ENCODE measurements at places on chromosomes 7 and 10.

DNA sequence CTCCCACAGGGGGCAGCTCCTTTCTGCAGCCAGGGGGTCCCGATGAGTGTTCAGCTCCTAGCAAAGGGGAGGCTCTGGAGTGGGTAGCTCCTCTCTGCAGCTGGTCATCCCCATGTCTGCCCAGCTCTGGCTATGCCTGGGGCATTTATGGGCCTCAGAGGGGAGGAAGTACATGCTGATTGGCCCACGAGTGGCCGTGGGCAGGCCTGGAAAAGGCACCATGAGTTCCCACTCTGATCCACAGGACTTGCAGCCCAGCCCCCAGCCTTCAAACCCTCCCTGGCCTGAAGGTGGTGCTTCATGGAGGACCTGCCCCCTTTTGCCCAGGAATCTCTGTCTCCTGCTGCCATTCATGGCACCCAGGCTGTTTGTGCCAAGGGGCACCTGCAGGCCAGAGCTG lies 268.8 kb downstream of the DNAJB6 start:
- no peaks in the 10 kb centered on the region for H3K36me3 ChIP-seq
- no peak for DNase-seq
- no peaks in the 10 kb centered on the region for H3K4me1 ChIP-seq

GRCh38 chr7:45644237-45644636 lies 70.1 kb downstream of the ADCY1 start:
- H3K27ac ChIP-seq: no peak overlapping the region
- H3K36me3 ChIP-seq: no peaks in the 10 kb centered on the region
- H3K4me1 ChIP-seq: no peaks in the 10 kb centered on the region
- no peak overlapping the region for H3K4me3 ChIP-seq
- DNase-seq: no peak
- peaks cover 6% of the 10 kb centered on the region for H3K27me3 ChIP-seq

- DNase-seq: no peak
- peaks cover 16% of the 10 kb centered on the region for H3K27me3 ChIP-seq
- no peak overlapping the region for H3K27ac ChIP-seq
- H3K4me3 ChIP-seq: no peak overlapping the region
- H3K36me3 ChIP-seq: no peaks in the 10 kb centered on the region
Observed at GRCh38 chr10:80581469-80581835, 43.8 kb downstream of the SH2D4B start.

DNA sequence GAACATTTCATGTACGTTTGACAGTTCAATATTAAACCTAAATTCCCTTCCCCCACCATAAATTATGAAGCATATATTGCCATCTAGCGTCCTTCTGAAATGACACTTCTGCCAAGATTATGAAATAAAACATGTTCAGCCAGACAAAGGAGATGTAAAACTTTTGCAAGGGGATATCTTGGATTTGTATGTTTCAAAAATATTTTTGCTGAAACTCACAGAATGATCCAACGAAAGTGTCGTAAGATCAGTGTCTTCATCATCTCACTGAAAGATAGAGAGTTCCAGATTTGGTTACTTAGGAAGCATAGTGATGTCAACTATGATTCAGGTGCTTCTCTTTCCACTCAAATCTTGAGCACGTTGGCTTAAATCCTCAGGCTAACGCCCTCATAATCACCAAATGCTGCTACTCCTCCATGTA lies 904.3 kb downstream of the XPNPEP1 start:
- H3K36me3 ChIP-seq: no peaks in the 10 kb centered on the region
- no peaks in the 10 kb centered on the region for H3K4me1 ChIP-seq
- H3K27ac ChIP-seq: no peak overlapping the region
- DNase-seq: no peak

DNA sequence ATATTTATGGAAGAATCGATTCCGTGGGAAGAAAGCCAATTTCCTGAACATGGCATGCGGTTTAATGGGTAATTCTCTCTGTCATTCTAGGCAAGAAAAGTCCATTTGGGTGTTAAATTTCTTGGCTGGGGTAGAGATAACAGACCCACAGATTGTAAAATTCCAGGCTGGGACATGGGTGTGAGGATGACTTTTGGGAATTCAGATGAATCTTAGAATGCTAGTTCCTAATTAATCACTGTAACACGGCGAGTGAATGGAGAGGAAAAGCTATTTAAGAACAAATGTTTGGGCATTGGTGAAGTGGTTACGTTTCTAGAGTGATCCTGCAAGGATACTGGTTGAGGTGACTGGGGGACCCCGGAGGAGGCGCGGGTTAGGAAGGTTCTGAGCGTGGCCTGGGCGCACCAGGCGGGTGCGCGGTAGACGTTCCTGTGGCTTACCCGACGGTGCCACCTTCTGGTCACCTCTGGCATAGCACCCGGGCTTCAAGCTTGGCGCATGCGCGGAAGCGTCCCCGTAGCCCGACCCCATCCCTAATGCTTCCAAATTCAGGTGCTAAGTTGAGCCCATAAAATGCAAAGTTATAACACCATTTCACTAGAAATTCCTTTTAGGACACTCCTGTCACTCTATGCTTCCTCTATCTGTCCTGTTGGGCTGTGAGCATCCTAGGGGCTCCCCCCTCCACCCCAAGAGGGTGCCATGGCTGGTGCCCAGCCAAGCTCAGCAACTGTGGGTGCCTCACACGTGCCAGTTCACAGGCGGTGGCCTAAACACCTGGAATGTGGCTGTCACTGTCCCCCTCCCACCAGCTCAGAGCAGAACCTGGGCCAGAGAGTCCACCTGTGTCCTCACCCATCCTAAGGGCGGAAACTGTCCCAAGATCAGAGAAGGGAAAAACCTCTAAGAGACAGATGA lies 104.4 kb downstream of the PTPRE start:
- H3K4me3 ChIP-seq: no peak overlapping the region
- H3K27me3 ChIP-seq: no peaks in the 10 kb centered on the region
- no peaks in the 10 kb centered on the region for H3K36me3 ChIP-seq
- H3K27ac ChIP-seq: no peak overlapping the region
- peak; percentile 88 for DNase-seq
- H3K4me1 ChIP-seq: peaks cover 8% of the 10 kb centered on the region

DNA sequence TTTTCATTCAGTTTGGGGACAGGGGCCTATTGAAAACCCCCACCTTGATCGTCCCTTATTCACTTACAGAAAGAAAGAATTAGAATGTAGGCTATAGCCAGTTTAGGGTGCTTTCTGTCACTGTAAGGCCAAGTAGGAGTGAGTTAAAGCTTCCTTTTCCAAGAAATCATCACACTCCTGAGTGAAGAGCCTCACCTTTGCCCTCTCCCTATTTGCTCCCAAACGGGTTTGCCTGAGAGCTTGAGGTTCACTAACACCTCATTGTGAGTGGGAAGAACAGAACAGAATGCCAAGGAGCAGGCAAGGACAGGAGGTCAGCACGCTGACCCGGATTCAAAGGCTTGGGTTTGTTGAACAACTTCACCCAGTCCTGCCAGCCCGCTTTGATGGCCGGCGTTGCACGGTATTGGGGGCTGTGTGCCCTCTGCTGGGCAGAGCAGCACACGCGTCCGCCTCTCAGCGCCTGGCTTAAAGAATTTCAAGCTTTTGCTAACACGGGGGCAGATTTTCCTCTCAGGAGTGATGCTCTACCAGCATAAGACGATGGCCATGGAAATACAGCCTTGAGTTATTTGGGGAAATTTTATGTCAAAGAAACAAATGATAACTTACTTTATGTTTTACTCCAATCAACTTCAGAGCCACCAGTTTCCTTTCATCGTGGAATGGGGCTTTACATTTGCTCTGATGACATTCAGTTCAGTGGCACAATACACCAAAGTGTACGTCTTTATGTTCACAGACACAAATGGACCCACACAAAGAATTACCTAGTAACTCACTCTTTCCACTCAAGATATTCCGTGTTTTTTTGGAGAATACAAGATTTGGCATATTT lies 470.0 kb downstream of the SUGCT start:
- no peak overlapping the region for H3K4me3 ChIP-seq
- no peaks in the 10 kb centered on the region for H3K27me3 ChIP-seq
- no peak overlapping the region for H3K27ac ChIP-seq
- no peaks in the 10 kb centered on the region for H3K36me3 ChIP-seq
- DNase-seq: peak; percentile 46

DNA sequence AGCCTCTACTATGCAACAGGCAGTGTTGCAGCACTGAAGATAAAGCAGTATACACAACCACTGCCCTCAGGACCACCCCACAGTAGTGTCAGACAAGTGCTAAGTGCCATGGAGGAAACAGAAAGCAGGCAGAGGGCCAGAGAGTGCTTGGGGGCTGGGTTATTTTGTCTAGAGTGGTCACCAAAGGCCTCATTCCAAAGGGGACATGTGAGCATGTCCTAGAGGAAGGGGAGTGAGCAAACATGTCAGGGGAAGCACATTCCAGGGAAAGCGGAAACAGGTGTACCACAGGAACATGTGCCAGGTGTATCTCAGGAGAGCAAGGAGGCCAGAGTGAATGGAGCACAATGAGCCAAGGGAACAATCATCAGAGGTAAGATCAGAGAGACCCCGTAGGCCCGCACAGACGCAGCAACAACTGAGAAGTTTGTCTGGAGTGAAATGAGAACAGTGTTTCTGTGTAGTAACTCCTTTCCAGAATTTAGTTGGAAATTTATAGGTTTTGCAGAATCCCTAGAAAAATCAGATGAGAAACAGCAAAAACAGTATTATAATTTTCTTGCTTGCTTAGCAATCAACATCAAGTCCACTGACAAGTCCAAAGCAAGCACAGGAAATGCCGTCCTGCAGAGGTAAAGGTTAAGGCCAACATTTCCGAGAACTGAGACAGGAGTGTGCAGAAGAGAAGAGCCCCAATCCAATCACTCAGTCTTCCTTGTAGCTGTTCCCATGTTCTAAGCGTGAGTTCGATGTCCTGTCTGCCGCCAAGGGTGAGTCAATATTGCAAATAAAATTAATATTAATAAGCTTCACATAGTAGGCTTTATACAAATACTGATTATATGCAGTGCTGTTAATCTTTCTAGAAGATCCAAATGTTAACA lies 67.3 kb downstream of the SGMS1 start:
- no peak for DNase-seq
- no peak overlapping the region for H3K27ac ChIP-seq
- peaks cover 2% of the 10 kb centered on the region for H3K36me3 ChIP-seq
